ENCODE measurements at places on chromosomes 5 and 9.

DNA sequence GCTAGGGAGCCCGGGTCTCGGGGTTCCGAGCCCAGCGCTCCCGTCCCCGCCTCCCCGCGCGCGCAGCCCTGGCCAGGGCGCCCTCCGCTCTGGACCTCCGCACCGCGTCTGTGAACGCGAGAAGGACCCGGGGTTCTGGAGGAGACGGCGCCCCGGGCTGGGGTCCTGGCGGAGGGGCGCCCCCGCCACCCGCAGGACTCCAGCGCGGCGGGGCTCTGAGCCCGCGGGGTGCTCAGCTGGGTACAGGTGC is 431 bp downstream of the TMOD1 start:
- DNase-seq: peak; percentile 13

DNA sequence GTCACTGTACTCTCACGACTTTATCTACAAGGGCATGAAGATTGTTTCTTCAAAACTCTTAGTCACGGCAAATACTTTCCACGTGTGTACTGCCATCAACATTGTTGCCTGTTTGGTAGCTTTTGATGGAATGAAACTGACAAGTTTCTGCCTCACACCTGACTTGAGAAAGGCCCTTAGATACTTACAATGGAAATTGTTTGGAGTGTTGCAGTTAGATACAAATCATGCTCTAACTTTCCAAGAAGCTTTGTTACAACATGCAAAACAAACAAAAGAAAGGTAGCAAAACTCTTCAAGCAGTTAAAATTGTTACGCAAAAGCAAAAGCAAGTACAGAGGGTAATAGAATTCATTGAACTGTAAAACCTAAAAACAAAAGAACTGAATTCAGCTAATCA is 91.1 kb upstream of the TLE4 start:
- DNase-seq: no peak

DNA sequence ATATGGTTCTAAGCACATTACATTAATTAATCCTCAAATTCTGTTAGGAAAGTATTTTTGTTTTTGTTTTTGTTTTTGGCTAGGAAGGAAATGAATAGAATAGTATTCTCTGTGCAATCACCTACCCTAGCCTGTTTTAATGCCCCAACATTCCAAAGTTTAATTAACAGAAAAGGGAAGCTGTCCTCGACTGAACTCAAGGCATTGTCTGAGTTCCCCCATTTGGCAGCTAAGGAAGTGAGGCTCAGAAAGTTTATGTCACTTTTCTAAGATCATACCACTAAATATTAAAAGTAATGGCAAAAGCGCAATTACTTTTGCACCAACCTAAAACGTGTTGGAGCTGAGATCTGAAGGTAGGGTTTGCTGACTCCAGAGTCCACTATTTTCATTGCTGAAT is 59.8 kb downstream of the FGF1 start:
- DNase-seq: no peak

- DNase-seq: no peak
Measured at GRCh38 chr9:68825762-68826472, 120.9 kb downstream of the PIP5K1B start.

DNA sequence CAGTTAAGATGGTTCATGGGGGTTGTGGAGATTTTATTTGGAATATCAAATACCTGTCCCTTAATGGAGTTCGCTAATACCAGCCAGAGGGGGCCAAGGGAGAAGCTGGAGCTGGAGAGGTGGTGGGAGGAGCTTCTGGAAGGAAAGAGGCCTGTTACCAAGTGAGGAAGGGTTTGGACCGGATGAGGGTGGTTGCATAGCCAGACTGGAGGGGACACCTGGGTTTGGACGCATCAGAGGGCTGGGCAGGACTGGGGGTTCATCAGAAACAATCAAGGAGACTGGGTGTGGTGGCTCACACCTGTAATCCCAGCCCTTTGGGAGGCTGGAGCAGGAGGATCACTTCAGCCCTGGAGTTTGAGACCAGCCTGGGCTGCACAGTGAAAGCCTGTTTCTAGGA is 111.8 kb upstream of the IER5L start:
- DNase-seq: no peak

DNA sequence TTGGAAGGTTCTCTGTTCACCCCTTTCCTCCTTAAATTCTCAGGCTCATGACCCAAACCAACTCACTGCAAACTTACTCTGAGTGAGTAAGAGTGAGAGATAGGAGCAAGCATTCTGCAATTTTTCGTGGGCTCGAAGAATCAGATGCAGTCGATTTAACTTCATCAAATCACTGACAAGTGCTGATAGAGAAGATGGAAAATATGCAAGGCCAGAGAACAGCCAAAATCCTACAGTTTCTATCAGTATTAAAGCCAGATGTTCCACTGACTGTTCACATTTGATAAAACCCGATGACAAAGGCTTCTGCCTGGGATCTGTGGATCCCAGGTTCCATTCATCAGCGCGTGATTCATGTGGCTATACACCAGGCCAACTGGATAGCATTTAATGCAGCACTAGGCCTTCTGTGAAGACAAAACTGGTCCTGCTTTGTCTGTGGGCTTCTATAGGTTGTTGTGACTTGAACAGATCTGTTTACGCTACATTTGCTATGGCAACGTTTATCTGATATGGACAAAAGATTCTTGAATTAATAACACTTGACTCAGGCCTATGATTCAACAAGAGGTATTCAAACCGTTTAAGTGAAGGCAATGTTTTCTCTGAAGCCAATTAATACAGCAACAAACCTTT is 251.2 kb downstream of the NFIB start:
- DNase-seq: no peak

DNA sequence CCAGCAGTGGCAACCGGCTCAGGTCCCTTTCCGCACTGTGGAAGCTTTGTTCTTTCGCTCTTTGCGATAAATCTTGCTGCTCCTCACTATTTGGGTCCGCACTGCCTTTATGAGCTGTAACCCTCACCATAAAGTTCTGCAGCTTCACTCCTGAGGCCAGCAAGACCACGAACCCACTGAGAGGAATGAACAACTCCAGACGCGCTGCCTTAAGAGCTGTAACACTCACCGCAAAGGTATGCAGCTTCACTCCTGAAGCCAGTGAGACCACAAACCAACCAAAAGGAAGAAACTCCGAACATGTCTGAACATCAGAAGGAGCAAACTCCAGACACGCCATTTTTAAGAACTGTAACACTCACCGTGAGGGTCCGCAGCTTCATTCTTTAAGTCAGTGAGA is 103.5 kb downstream of the GLIS3 start:
- no peak for DNase-seq

DNA sequence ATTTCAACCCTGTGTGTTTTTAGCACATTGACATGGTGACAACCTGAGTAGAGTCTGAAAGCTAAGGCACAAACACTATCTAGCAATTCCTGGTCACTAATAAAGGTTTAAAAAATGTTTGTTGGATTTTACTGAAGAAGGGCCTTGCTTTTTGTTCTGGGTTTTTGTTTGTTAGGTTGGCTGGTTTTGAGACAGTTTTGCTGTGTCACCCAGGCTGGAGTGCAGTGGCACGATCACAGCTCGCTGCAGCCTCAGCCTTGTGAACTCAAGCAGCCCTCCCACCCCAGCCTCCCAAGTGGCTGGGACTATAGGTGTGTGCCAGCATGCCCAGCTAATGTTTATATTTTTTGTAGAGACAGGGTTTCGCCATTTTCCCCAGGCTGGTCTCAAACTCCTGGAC is 39.0 kb downstream of the PRKACG start:
- no peak for DNase-seq

GRCh38 chr5:87899721-87900131 is 368.9 kb downstream of the TMEM161B start:
- no peak for DNase-seq

DNA sequence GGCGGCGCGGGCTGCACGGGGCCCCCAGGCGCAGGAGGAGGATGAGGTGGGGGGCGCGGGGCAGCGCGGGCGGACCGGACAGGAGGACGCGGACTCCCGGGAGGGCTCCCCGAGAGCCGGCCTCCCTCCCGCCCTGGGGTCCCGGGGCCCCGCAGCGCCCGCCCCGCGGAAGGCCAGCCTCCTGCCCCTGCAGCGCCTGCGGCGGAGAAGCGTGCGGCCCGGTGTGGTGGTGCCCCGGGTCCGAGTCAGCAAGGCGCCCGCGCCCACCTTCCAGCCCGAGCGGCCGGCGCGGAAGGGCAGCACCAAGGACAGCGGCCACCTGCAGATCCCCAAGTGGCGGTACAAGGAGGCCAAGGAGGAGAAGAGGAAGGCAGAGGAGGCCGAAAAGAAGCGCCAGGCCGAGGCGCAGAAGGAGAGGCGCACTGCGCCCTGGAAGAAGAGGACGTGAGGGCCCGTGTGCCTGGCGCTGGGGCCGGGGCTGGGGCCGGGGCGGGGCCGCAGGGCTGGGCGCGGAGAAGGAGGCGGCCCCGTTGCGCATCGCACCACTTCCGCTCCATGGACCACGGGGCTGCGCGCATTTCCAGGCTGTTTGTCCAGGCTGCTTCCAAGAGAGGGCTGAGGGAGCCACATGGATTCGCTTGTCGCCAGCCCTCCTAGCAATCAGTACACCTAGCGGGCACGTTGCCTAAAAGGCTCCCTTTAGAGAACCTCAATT is 86.0 kb downstream of the ANKRD33B start:
- DNase-seq: no peak

GRCh38 chr5:28253431-28253830 is 1215.0 kb upstream of the CDH9 start:
- no peak for DNase-seq

DNA sequence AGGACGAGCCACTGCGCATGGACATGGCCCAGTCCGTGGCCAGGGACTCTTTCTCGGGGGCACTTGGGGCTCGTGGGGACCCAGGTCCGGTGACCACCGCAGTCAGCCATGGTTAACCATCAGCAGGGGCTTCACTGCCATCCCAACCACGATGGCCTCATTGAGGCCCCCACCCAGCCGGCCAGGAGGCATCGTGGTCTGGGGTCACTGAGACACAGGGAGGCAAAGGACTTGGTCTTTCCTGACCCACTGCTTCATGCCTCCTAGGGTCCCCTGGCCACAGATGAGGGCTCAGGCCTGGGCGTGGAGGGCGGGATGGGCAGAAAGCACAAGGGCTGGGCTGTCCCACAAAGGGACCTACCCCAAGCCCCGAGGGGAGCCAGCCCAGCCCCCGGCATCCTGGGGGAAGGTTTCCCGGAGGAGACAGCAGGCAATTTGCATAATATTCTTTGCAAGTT is 6.6 kb downstream of the NACC2 start:
- DNase-seq: no peak

- DNase-seq: no peak
Measured at GRCh38 chr5:168681556-168682183, 102.5 kb upstream of the PANK3 start.

GRCh38 chr5:14913096-14913495 is 41.5 kb upstream of the ANKH start:
- DNase-seq: no peak

GRCh38 chr9:7963026-7963425 is 163.4 kb upstream of the DMAC1 start:
- no peak for DNase-seq

- peak; percentile 33 for DNase-seq
Measured at GRCh38 chr5:61768692-61769281, 436.7 kb downstream of the ZSWIM6 start.

- DNase-seq: no peak
Measured at GRCh38 chr5:1199649-1200494, 1.5 kb upstream of the SLC6A19 start.

DNA sequence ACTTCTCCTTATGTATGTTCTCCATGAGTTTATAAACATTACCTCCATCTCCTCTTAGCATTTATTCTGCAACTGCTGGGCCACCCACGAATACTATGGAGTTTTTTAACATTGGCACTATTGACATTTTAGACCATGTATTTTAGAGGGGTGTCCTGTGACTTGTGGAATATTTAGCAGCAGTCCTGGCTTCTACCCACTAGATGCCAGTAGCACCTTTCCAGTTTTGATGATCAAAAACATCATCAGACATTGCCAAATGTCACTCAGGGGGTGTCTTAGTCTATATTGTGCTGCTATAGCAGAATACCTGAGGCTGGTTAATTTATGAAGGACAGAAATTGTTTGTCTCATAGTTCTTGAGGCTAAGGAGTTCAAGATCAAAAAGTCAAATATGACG is 187.5 kb upstream of the RORB start:
- DNase-seq: no peak

DNA sequence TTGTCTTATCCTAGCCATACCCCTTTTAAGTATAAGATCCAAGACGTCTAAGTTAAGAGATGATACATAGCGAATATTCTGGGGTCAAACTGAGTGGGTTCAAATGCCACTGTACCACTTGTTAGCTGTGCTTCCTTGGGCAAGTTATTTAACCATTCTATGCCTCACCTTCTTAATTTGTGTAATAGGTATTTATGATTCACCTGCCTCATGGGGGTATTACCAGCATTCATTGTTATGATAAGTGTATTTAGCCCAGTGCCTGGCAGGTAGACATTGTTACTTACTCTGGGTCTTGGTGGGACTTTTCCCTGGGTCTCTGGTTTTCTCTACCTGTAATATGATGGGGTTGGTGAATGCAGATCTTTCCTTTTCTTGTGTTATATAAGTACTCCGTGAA is 3.8 kb downstream of the LARP1 start:
- DNase-seq: no peak

DNA sequence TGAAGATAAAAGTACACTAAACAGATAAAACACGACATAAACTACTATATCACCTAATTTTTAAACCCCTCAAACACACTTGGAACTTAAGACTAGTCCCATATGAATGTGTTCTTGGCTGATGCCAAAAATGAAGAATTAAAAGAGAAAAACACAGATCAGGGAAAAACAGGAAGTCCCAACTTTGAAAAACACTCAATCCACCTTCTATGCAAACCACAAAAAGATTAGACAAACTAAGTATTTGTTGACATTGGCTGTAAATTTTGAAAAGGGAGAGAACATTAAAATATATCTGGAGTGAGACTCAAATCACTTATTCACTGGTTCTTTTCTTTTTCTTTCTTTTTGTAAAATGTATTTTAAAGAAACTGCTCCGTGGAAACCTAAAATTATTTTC is 81.4 kb downstream of the ANKH start:
- DNase-seq: peak; percentile 51

- DNase-seq: no peak
Measured at GRCh38 chr5:89349246-89349980, 466.4 kb upstream of the MEF2C start.

DNA sequence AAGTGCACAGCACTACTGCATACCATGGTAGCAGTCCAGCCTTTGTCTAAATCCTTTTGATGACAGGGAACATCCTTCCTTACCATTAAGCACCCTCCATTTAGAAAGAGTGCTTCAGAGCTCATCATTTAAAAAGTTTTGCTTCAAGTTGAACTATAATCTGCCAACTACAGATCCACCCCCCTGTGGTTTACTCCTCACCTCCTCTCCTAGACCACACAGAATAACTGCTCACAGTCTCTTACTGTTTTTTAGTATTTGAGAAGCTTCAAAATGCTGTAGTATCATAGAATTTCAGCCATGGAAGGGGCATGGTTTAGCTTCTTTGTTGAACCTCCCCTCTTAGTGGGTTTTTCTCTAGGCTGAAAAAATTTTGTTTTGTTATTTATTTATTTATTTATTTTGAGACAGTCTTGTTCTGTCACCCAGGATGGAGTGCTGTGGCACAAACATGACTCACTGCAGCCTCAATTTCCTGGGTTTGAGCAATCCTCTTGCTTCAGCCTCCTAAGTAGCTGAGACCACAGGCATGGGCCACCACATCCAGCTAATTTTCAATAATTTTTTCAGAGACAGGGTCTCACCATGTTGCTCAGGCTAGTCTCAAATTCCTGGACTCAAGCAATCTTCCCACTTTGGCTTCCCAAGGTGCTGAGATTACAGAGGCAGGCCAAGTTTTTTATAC is 384.3 kb upstream of the RFX3 start:
- DNase-seq: no peak

Data from KBM-7 (cell line).